ENCODE measurements at places on chromosomes 1 and 21.

- DNase-seq: peak; percentile 21
Observed at GRCh38 chr1:177170756-177171535, at the start of gene BRINP2. TSS of gene BRINP2 (plus strand) at chr1:177170958. CDS start at chr1:177229877, 58,919 bp downstream.

DNA sequence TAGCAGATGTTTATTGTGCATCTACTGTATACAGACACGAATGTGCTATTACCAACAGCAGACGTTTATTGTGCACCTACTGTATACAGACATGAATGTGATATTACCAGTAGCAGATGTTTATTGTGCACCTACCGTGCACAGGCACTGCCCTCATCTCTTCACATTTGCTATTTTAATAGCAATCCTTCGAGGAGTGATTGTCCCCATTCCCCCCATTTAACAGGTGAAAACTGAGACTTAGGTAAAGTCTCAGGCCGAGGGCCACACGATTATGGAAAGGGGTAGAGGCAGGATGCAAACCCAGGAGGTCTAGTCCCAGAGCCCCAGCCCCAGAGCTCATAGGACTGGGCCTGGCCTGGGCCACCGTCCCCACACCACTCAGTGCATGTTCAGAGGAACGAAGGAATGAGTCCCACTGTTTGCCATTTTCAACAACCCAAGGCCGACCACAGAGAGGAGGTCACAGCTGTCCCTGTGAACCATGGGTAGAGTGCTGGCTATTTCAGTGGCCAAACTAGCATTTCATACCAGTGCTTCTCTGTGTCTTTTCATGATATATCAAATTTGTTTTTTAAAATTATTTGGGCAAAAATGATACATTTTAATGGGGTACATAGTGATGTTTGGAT, 114.4 kb upstream of the TMEM51 start:
- DNase-seq: no peak

- DNase-seq: peak; percentile 35
Observed at GRCh38 chr21:34782506-34783360, 113.9 kb downstream of the CLIC6 start.

DNA sequence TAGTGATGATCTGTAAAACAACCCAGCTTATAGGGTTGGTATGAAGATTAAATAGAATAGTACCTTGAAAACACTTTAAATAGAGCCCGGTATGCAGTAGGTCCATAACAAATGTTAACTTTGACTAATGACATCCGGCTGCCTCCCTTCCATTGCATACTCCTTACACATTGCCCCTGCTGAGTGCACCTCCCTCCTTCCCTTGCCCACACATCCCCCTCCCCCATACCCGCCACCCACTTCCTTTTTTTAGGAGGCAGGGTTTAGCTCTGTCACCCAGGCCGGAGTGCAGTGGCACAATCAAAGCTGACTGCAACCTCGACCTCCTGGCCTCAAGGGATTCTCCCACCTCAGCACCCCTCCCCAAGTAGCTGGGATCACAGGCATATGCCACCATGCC, 24.4 kb upstream of the ZC3H12A start:
- no peak for DNase-seq

DNA sequence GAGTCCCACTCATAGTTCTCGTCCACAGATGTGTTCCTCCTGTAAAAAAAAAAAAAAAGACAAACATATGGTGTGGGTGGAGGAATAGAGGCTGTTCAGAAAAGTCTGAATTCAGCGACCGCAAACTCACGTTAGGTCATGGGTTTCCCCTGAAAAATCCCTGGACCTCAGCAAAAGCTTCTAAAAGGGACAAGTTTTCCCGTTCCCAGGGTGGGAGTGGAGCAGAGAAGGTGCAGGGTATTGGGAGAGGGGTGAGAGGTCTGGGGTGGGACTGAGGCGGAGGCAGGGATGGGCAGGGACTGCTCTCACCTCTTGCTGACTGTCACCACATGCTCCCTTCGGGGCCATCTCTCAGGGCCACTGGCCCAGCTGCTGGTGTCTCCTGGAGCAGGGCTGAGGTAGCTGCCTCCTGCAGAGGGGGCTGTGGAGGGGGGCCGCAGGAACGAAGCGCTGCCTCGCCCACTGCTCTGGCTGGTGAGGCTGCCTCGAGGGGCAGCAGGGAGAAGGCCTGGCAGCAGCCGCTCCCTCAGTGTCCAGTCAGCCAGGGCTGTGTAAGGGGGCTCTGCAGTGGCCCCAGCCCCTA, 2.6 kb upstream of the TAGLN2 start:
- DNase-seq: no peak

GRCh38 chr1:40226192-40226591, 21.5 kb upstream of the TMCO2 start:
- DNase-seq: no peak

GRCh38 chr1:224059897-224060427, 53.9 kb upstream of the FBXO28 start:
- DNase-seq: no peak

DNA sequence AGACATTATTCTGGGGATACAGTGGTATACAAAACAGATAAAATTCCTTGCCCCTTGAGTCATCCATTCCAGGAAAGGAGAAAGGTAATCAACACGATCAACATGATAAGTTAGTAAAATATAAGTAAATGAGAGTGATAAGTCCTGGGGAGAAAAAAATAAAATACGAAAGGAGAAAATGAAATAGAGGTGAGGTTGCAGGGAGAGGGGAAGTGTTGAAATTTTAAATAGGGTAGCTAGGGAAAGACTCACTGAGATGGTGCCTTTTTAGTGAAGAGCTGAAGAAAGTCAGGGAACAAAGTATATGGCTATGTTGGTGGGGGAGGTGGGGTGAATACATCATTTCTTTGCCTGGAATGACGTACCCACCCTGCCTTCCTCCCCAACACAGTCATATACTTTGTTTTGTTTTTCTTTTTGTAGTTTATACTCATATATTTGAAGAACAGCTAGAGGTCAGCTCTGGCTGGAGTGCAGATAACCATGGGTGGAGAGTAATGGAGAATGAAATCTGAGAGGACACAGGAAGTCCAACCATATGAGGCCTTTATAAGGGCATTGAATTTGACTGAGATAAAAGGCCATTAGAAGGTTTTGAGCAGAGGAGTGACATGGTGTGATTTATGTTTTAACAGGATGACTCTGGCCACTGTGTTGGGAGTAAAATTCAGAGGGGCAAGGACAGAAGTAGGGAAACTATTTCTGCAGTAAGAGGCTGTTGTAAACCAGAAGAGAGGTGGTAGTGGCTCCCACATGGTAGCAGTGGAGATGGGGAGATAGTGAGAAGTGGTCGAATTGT, 54.8 kb downstream of the OSBPL9 start:
- DNase-seq: peak; percentile 44

Data from fibroblast of skin of right quadriceps (primary cell).